Activated CD4-positive, alpha-beta T cell treated with anti-CD3 and anti-CD28 coated beads for 1 hour (primary cell): ENCODE measurements at places on chromosomes 4 and X.

DNA sequence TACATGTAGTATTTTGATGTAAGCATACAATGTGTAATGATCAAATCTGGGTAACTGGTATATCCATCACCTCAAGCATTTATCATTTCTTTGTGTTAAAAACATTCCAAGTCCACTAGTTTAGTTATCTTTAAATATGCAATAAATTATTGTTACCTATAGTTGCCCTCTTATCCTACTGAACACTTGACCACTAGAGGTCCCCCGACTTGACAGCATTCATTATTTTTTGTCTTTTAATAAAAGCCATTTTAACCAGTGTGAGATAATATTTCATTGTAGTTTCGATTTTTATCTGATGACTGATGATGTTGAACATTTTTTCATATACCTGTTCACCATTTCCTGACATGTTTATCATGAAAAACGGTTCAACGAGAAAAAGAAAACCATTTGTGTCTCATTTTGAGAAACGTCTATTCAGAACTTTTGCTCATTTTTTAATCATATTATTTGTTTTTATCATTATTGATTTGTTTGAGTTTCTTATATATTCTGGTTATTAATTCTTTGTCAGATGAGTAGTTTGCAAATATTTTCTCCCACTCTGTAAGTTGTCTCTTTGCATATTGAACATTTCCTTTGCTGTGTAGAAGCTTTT lies 199.0 kb upstream of the CXXC4 start:
- DNase-seq: no peak

GRCh38 chr4:94038195-94038594 lies 169.5 kb upstream of the SMARCAD1 start:
- DNase-seq: no peak

DNA sequence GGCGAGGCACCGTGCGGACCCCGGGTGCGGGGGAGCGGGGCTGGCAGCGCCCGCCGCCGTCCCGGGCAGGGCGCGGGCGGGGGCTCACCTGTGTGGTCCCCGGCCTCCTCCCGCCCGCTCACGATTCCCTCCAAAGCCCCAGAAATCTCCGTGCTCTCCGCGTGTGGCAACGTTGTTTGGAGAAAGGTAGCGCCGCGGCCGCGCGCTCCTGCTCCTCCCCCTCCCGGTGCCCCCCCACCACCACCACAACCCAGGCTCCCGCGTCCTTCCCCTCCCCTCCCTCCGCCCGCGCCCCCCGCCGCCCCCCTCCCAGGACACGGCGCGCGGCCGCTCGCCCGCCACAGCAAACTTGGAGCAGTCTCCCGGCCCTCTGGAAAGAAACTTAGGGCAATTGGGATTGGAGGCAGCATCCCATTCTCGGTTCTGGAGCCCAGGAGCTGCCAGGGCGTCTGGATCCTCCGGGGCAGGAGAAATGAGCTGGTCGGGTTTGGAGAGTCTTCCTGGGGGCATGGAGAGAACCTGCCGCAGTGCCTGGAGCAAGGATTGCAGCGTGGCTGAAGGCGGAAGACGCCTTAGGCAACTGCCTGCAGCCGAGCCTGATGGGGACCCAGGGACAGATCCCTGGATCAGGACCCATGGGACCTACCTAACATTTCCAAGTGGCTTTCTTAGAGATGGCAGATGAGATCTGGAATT lies 855 bp downstream of the KLF3 start:
- no peak for DNase-seq

- DNase-seq: no peak
Measured at GRCh38 chr4:65696436-65696835, 26.1 kb upstream of the EPHA5 start.

GRCh38 chr4:3342182-3342854 lies 49.5 kb downstream of the RGS12 start:
- no peak for DNase-seq

- no peak for DNase-seq
Measured at GRCh38 chr4:16671741-16672140, 226.7 kb downstream of the LDB2 start.

GRCh38 chrX:9788911-9789310 lies 2.7 kb downstream of the SHROOM2 start:
- no peak for DNase-seq

DNA sequence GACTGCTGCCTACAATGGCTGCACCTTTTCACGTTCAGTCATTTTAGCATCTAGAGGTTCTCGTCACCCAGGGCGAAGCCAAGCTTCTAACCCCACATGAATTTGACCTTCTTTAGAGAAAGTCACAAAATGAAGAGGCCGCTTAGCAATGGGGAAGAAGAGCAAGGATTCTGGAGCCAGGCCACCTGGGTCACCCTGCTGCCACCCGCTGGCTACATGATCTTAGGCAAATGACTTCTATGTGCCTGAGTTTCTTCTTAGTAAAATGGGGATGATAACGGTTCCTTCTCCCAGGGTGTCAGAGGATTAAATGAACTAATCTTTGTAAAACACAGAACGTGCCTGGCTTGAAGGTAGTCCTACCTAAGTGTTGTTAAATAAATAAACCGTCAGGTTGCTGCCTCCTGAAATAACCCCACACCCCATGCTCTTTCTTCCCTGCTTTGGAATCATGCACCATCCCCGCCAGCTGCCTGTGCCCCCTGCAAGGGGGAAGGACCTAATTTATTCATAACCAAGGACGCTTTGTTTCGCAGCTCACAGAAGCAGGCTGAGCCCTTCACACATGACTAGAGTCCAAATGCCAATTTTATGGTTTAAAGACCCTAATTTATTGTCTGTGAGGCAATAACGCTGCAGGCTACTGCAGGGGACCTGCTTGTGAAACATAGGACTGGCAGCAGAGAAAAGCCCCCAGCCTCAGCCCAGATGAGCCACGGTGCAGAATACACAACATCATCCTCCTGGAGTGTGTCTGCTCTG lies 28.6 kb upstream of the NSG1 start:
- no peak for DNase-seq

DNA sequence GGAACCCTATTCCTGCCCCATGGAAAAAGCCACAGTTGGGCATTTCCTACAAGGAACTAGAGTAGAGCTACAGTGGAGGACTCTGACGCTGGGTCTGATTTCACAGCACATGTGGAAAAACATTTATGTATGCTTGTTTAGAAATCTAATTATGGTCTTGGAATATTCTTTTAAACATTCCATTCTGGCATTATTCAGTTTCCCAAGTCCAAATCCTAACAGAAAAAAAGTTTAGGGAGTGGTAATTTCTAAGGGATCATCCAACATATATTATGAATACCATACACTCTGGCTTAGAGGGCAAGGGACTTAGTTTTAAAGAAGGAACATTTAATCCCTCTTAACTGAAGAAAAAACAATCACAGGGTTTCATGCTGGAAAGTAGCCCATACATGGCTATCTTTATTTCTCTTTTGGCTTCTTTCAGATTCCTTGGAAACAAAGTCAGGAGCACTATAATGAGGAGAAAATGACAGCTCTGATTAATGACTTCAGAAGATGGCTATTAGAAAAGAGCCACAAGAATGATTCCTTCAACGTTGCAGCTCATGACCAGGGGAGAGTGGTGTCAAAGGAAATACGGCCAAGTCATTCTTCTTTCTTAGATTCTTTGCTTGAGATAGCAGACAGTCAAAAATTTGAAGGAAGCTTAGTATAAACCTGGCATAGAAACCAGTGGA lies 56.1 kb downstream of the CNGA2 start:
- no peak for DNase-seq

DNA sequence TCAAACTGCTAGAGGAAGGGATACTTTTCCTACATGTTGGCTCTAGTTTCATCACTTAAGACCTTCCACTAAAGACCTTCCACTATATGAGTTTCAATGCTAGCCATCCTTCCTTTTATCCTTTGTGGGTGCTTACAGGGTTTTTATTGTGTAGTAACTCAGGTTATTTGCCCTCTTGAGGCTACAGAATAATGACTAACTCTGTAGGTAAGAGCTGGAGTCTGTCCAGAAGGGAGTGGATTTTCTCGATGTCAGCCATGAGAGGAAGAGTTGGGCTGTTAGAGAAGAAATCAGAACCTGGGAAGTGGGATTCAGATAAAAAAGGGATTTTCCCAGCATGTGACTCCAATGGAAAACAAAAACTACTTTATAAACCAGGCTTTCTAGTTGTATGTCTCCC lies 27.5 kb upstream of the HERC5 start:
- DNase-seq: no peak

- DNase-seq: no peak
Measured at GRCh38 chr4:26400132-26400531, 79.3 kb downstream of the RBPJ start.
